Cerebellar cortex (tissue), 1 donor: ENCODE measurements at places on chromosomes 3 and 15.
A peak's percentile ranks its signal among the peaks of the same experiment; 100 is the strongest.

DNA sequence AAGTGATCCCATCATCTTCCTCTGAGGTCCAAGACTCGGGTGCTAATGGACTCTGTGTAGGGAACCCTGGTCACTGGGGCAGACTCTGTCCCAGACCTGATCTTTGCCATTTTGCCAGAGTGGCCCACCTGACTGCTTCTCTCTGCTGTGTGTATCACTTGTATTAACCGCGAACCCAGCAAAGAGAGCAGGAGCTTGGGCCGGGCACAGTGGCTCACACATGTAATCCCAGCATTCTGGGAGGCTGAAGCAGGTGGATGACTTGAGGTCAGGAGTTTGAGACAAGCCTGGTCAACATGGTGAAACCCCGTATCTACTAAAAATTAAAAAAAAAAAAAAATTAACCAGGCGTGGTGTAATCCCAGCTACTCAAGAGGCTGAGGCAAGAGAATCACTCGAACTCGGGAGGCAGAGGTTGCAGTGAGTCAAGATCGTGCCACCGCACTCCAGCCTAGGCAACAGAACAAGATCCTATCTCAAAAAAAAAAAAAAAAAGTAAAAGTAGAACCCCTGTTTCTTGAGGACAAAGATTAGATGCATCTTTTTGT, 32.9 kb upstream of the CYP11A1 start:
- no peak for DNase-seq

GRCh38 chr15:76894174-76894573, 11.0 kb downstream of the SCAPER start:
- no peak for DNase-seq

- DNase-seq, result no peak
Measured at GRCh38 chr3:6108957-6109356, 752.0 kb upstream of the GRM7 start.

DNA sequence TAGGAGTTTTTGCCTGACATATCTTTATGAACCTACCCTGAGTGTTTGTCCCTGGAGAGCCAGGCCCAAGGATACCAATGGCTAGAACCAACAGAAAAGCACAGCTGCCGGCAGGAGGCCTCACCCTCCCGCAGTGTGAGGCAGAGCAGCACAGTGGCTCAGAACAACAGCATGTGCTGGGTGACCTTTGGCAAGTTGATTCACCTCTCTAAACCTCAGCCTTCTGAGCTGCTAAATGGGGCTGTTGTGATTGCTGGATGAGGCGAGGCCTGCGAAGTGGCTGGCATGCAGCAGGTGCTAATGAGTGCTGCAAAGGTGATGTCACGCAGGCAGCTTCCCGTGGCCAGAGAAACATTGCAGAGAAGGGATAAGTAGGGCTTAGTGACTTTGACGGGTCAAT, 23.3 kb downstream of the IDH2 start:
- no peak for DNase-seq

DNA sequence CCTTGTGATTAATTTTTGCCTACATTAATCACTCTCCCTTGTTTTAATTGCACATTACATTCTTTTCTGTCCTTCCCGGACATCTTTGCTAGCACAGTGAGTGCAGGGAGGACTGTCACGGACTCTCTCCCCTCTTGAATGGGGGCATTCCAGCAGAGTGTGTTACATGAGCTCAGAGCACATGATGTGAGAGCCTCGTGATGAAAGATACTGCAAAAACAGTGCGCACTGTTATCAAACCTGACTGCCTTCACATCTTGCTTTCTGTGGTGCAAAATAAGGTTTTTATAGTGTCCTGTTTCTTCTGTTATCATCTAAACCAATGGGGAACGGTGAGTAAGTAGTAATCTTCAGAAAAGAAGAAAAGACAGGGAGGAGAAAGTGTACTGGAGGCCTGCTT, 167.5 kb downstream of the PGPEP1L start:
- DNase-seq, result no peak

GRCh38 chr15:90482124-90483011, 47.4 kb upstream of the CRTC3 start:
- peak; percentile 67 for DNase-seq

DNA sequence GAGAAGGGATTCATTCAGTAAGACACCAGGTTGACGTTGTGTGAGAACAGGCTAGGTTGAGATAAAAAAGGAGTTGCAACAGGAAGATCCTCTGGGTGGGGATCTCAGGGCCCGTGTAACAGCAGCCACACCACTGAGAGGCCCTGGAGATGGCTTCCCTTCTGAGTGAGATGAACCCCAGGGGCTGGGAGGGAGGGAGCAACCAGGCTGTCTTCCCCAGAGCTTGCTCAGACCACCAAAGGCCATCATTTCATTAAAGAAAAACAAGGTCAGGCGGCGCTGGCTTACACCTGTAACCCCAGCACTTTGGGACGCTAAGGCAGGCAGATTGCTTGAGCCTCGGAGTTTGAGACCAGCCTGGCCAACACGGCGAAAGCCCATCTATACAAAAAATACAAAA, 187.7 kb downstream of the ATP10A start:
- no peak for DNase-seq

DNA sequence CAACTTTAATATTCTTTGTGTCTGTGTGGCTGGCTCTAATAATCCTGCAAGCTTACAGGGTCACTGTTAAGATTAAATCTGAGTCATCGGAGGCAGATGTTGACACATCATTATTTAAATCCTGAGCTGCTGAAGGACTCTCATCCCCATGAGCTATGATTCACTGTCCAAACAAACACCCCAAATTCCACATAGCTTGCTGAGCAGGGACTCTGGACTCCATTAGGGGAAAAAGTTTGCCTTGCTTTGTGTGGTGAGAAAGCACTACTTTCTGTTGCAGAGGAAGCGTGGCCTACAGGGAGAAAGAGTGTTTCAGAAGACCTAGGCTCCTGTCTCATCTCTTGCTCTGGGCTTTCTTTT, 213.7 kb downstream of the PDCD6IP start:
- DNase-seq, result no peak

- no peak for DNase-seq
Measured at GRCh38 chr3:65623362-65623761, 415.4 kb downstream of the MAGI1 start.

GRCh38 chr3:12159227-12159601, 502 bp upstream of the TIMP4 start:
- DNase-seq, result peak; percentile 47

- no peak for DNase-seq
Measured at GRCh38 chr3:188914552-188914951, 257.2 kb upstream of the TPRG1 start.

DNA sequence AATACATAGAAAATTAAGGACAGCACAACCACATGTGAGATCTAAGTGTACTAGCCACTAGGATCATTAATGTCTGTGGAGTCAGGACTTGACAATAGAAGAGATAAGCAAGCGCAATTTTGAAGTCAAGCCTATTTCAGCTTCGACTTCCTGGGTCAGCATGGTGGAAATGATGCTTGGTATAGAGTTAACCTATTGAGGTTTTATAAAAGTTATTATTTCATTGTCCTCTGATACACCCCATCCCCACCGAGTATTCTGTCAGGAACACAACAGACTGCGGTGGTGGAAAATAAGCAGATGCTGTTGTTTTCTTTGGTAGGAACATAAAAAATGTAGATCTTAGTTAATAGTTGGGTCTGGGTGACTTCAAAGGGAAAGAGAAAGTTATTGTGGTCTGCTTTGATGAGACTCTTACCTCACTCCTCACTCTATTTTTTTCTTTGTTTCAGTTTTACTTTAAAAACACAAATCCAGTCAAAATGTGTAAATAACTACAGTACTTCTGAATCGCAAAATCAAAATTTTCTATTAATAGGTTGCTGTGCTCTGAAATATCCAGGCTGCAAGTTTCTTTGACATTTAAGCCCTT, 82.1 kb downstream of the IL5RA start:
- DNase-seq, result no peak

- DNase-seq, result no peak
Measured at GRCh38 chr3:130260918-130261317, 84.6 kb upstream of the COL6A5 start.

DNA sequence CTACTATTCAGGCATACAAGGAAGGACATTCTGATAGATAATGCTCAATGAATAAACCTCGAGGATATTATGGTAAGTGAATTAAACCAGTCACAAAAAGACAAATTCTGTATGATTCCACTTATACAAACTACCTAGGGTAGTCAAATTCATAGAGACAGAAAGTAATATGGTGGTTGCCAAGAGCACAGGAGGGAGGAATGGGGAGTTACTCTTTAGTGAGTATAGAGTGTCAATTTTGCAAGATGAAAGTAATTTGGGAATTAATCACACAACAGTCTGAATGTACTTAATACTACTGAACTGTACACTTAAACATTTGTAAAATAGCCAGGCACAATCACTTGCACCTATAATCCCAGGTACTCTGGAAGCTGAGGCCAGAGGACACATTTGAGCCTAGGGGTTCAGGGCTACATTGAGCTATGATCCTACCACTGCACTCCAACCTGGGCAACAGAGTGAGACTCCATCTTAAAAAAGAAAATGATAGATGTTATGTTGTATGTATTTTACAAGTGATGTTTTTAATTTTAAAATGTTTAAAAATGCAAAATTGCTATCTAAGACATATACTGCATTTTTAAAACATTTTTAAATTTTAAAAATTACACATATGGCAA, 91.0 kb downstream of the NPAP1 start:
- DNase-seq, result no peak

- no peak for DNase-seq
Measured at GRCh38 chr15:76147906-76148570, 88.3 kb downstream of the TMEM266 start.

DNA sequence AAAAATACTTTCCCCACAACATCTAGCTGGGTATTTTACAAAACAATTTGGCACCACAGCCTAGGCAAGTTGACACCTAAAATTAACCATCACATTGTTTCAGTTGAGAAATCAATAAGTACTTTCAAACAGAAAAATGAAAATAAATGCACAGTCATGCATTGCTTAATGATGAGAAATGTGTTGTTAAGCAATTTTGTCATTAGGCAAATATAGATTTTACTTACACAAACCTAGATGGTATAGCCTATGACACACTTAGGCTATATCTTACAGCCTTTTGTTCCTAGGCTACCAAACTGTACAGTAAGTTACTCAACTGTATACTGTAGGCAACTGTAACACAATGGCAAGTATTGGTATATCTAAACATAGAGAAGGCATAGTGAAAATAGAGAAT, 608.6 kb upstream of the BCHE start:
- DNase-seq, result no peak

- DNase-seq, result no peak
Measured at GRCh38 chr3:135865553-135865952, 100.0 kb upstream of the PPP2R3A start.
